ENCODE measurements at places on chromosomes 2 and 18. TPM values are rescaled to one million over a fixed set of nuclear protein-coding genes. Genes with fewer than 3 reads are reported as not detected.

GRCh38 chr18:8279781-8280330 lies 329.4 kb upstream of the RAB12 start:
- H3K27me3 ChIP-seq: no peaks in the 10 kb centered on the region
- DNase-seq: no peak
- H3K36me3 ChIP-seq: no peaks in the 10 kb centered on the region
- no peaks in the 10 kb centered on the region for H3K4me1 ChIP-seq
- H3K27ac ChIP-seq: no peak overlapping the region

GRCh38 chr2:232300894-232301387 lies 77.6 kb upstream of the ALPP start:
- peaks cover 35% of the 10 kb centered on the region for H3K4me1 ChIP-seq
- no peak overlapping the region for H3K27ac ChIP-seq
- H3K36me3 ChIP-seq: peaks cover 19% of the 10 kb centered on the region
- no peak for DNase-seq
- no peak overlapping the region for H3K4me3 ChIP-seq
- H3K27me3 ChIP-seq: no peaks in the 10 kb centered on the region

DNA sequence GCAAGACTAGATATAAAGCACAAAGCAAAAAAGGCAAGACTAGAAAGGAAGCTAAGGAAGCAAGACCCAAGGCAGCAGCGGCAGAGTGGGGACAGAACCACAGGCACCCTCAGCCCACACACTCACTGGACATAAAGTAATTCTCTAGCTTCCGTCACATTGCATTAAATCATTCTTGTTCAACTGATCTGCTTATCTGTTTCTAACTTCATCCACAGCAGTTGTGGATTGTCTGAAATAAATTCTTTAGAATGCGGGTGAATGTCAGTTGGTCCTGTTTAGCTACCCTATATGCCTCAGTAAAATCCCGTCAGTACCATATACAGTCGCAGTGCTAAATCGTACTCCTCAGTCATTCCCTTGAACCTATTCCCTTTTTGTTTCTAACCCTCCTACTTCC lies 183.2 kb upstream of the SLC39A10 start:
- no peak overlapping the region for H3K27ac ChIP-seq
- H3K27me3 ChIP-seq: no peaks in the 10 kb centered on the region
- H3K36me3 ChIP-seq: peaks cover 20% of the 10 kb centered on the region
- peaks cover 22% of the 10 kb centered on the region for H3K4me1 ChIP-seq
- DNase-seq: no peak

The MC5R gene
- total RNA-seq: not detected

The LCT gene
- 0.18 TPM for total RNA-seq

The OTX1 gene
- not detected for total RNA-seq

DNA sequence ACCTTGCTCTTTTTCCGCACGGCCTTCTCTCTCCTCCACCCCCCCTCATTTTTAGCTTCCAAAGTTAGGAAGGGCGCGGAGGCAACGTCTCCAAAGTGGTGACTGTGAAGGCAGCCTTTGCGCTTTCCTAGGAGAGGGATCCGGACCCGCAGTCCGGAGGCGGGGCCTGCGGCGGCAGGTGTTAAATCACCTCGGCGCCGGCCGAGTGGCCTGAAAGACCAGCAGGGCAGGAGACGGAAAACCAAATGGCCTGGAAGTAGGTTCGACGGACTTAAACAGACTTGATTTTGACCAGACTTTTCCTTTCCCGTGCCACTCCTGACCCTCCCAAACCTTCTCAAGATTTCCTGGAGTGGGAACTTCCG lies 615 bp downstream of the GORASP2 start:
- H3K4me3 ChIP-seq: peak overlapping the region; percentile 99
- DNase-seq: peak; percentile 55
- peaks cover 45% of the 10 kb centered on the region for H3K4me1 ChIP-seq
- H3K27ac ChIP-seq: peak overlapping the region; percentile 97
- H3K27me3 ChIP-seq: no peaks in the 10 kb centered on the region

GRCh38 chr2:54634564-54635511 lies 88.6 kb upstream of the EML6 start:
- peak; percentile 25 for DNase-seq
- H3K27me3 ChIP-seq: no peaks in the 10 kb centered on the region
- H3K27ac ChIP-seq: peak overlapping the region; percentile 71
- H3K36me3 ChIP-seq: peaks cover 76% of the 10 kb centered on the region

The PPP1R1C gene
- not detected for total RNA-seq

- H3K27ac ChIP-seq: no peak overlapping the region
- H3K27me3 ChIP-seq: no peaks in the 10 kb centered on the region
- H3K4me3 ChIP-seq: no peak overlapping the region
- no peaks in the 10 kb centered on the region for H3K4me1 ChIP-seq
- DNase-seq: peak; percentile 18
Observed at GRCh38 chr2:71619230-71619741, 165.9 kb downstream of the DYSF start.

GRCh38 chr2:71122387-71123298 lies 7.4 kb downstream of the MCEE start:
- H3K4me3 ChIP-seq: no peak overlapping the region
- DNase-seq: no peak
- H3K27me3 ChIP-seq: no peaks in the 10 kb centered on the region
- H3K4me1 ChIP-seq: peaks cover 1% of the 10 kb centered on the region
- H3K36me3 ChIP-seq: peaks cover 11% of the 10 kb centered on the region

All from activated CD8-positive, alpha-beta T cell treated with anti-CD3 and anti-CD28 coated beads, Interleukin-2, amount 10 ng/mL, durations not matched to agents 7 days and 5 days (primary cell).